ENCODE measurements at places on chromosomes 1 and 21. TPM values are rescaled to one million over a fixed set of nuclear protein-coding genes. Genes with fewer than 3 reads are reported as not detected.

DNA sequence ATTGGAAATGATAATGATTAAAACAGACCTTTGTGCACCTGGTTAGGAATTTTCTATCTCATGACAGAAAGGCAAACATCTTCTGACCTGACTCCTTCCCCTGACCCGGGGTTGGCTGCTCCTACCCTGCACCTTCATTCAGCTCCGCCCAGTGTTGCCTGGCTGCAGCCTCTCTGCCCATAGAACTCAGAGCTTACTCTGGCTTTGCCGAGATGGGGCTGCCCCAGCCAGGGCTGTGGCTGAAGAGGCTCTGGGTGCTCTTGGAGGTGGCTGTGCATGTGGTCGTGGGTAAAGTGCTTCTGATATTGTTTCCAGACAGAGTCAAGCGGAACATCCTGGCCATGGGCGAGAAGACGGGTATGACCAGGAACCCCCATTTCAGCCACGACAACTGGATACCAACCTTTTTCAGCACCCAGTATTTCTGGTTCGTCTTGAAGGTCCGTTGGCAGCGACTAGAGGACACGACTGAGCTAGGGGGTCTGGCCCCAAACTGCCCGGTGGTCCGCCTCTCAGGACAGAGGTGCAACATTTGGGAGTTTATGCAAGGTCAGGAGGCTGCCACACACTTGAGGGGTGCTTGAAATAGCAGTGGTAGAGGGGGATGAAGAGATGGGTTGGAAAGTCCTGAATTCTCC lies at the start of gene DIO1:
TSS of gene DIO1 (plus strand) at position 189 of the 638 bp plus-strand sequence. CDS start at position 213, 24 bp downstream.
- no peak for DNase-seq

ANKRD34A gene
- polyA plus RNA-seq: 0.89 TPM

KCNJ15 gene
- polyA plus RNA-seq: 1.3 TPM

DNA sequence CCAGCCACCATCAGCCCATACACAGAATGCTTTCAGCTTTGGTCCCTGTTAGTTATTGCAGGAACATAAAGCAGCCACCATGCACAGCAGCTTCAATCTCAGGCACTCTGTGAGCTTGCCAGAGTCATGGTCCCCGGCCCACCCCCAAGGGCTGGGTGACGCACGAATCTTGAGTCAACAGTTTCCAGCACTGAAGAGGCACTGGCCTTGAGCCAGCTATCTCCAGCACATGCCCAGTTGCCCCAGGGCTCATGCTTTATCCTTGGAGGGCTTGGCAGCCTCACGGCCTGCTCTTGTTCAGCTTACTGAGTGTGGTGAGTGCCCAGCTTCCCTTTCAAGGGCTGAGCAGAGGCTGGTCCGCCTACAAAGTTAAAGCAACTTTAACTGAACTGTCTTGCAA lies 200.7 kb upstream of the RAB4A start:
- no peak for DNase-seq

IRF6 gene
- polyA plus RNA-seq: 39.9 TPM

DENND1B gene
- polyA plus RNA-seq: 8.8 TPM

All from thymus (tissue), 14 donors.